ENCODE measurements at places on chromosomes 5 and 9.

GRCh38 chr9:4077499-4078102 lies 222.3 kb downstream of the GLIS3 start:
- DNase-seq: no peak

GRCh38 chr9:14395317-14396082 lies 81.6 kb upstream of the NFIB start:
- DNase-seq: no peak

DNA sequence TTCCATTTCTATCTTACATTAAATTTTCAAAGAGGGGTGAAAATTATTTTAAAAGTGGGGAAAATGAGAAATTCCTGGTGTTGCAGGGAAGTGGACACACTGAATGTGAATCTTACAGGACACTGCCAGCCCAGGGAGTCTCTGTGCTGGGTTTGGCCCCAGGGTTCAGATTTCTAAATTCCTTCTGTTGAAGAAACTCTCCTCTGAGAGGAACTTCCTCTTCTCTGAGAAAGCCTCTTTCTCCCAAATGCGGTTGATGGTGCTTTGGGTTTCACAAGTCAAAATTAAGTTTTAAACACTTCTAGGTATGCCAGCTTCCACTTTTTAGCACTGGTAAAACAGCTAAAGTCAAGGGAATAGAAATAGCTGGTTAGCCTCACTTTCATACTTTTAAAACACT lies 317.9 kb upstream of the ITGA1 start:
- no peak for DNase-seq

GRCh38 chr9:132369421-132369820 lies 14.6 kb upstream of the SETX start:
- DNase-seq: no peak

GRCh38 chr5:80722916-80723315 lies 68.1 kb upstream of the DHFR start:
- no peak for DNase-seq

DNA sequence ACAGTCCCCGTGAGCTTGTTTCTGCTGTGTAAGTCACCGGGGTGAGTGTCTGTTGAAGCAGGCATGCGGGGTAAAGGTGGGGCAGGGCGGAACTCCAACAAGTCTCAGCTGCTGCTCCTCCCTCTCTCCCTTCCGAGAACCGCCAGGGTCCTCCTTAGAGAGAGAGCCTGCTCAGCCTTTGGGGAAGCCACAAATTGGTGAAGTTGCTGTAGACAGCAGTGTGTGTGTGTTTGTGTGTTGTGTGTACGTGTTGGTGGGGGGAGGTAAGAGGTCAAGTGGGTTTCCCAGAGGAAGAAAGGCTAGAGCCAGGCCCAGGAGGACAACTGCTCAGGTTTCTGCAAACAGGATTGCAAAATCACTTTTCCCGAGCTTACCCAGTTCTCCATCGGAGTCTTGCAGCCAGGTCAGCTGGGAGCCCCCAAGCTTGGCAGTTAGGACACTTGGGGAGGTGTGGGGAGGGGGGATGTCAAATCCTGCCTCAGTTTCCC lies 38.9 kb upstream of the DAB2IP start:
- no peak for DNase-seq

DNA sequence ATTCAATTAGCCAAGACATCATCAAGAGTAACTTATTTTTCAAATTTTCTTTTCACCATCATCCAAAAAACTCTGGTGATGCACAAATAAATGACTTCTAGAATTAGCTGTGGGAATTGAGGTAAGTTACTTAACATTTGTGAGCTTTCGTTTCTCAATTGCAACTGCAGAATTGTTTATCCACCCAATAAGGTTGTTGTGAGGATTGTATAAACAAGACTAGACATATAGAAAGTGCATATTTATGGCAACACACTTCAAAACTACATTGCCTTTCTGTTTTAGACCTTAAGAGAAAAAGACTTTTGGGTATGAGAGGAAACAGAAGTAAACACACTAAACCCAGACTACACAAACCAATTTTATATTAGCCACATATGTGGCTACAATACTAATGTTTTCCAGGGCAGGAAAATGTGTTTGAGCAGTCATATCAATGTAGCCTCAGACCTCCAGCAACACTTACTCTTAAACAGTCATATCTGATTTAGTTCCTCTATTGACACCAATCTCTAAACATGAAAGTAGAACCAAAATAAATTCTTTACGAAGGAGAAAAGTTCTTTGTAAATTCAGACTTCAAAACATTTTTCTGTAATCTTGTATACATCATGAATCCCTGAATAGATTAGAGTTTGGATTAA lies 488.0 kb upstream of the CYLC2 start:
- DNase-seq: no peak

GRCh38 chr5:136781464-136781863 lies 416.1 kb upstream of the TRPC7 start:
- DNase-seq: no peak

DNA sequence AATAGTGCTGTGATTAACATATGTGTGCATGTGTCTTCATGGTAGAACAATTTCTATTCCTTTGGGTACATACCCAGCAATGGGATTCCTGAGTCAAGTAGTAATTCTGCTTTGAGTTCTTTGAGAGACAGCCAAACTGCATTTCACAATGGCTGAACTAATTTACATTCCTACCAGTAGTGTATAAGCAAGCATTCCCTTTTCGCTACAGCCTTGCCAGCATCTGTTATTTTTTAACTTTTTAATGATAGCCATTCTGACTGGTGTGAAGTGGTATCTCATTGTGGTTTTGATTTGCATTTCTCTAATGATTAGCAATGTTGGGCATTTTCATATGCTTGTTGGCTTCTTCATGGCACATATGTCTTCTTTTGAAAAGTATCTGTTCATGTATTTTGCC lies 308.5 kb downstream of the ARRDC3 start:
- no peak for DNase-seq

Measured in naive thymus-derived CD4-positive, alpha-beta T cell (primary cell).